Posterior cingulate gyrus (tissue), 11 donors: ENCODE measurements at places on chromosomes 11 and 22.

DNA sequence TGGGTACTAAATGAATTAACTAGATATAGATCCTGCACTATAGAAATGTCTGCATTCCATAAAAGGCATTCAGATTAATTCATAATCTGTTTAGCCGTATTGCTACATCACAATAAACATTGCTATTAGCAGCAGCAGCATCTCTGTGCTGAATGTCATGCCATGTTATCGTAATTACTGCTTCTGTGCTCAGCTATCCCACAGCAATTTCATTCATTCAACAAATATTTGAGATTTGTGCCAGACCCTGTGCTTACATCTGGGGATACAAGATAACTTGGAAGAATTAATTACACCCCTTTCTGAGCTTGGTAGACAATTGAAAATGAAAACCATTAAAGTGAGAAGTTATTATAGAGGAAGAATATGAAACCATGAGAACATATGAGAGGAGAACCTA lies 185.8 kb upstream of the C11orf87 start:
- no peak for DNase-seq

GRCh38 chr11:14454861-14455632 lies 44.6 kb downstream of the COPB1 start:
- no peak for DNase-seq

GRCh38 chr22:48080316-48081165 lies 1318.1 kb downstream of the TBC1D22A start:
- DNase-seq: no peak

DNA sequence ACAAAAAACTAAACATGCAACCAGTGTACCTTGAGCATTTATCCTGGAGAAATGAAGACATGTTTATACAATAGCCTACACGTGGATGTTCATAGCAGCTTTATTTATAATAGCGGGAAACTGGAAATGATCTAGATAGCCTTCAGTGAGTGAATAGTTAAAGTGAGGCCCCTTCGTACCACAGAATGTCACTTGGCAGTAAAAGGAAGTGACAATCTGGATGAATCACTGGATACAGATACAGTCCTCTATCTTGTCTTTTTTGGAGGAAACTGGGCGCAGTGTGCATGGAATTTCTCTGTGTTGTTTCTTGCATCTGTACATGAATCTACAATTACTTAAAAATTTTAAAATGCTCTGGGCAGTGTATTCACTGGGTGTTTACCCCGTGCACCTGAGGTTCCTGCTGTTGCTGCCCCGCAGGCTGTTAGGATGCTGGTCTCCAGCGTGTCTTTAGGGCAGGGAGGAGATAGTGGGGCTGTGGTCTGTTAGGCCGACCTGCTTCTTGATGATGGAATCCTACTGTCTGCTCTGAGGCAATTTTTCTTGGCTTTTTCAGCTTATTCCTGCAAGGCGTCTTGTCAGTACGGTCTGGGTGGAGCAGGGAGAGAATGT lies 23.2 kb downstream of the DERL3 start:
- no peak for DNase-seq

- DNase-seq: peak; percentile 95
Measured at GRCh38 chr22:50733521-50734342, 4.3 kb upstream of the ACR start.

GRCh38 chr11:108223348-108224149 lies 682 bp downstream of the ATM start:
- DNase-seq: peak; percentile 17

- DNase-seq: no peak
Measured at GRCh38 chr11:119844808-119845207, 115.8 kb upstream of the NECTIN1 start.

GRCh38 chr22:20093418-20094196 lies 13.6 kb downstream of the DGCR8 start:
- DNase-seq: no peak

- DNase-seq: no peak
Measured at GRCh38 chr11:18366286-18366685, 28.1 kb upstream of the LDHA start.

DNA sequence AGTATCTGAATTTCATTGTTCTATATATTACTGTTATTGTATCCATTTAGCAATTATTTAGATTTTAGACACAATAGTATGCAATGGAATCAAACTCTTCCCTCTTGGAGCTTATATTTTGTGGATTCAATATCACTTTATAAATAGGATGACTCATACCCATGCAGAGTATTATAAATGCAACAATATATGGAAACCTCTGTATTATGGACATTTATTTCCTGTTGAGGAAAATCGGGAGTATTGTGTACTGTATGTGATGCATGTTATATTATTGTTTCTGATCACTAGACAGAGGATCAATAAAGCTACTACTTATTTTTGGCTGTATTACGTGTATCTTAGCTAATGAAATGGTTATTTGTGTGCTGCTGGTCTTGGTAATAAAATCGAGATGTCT lies 770 bp downstream of the METTL15 start:
- DNase-seq: no peak

- no peak for DNase-seq
Measured at GRCh38 chr11:60905551-60906113, 753 bp downstream of the PRPF19 start.

GRCh38 chr11:48055292-48056132 lies 75.2 kb downstream of the PTPRJ start:
- no peak for DNase-seq

GRCh38 chr11:34507610-34508009 lies 6.0 kb downstream of the ELF5 start:
- no peak for DNase-seq

- no peak for DNase-seq
Measured at GRCh38 chr11:8789864-8790263, 107.3 kb downstream of the RPL27A start.

DNA sequence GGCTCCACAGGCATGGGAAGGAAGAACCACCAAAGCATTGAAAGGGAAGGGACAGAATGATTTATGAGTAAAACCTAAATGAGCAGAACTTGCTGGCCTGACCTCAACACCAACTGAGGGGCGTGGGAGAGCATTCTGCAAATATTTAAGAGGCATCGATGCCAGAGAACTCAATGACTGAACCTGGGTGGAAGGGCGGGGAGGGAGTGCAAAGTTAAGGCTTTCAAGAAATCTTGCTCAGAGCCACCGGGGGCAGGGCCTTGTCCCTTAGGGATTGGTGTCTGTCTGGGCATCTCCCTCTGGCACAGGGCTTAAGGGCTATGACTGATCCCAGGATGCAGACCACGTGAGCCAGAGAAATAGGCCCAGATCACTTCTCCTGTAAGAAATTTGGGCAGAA lies 137.1 kb downstream of the ADAMTS15 start:
- DNase-seq: no peak

GRCh38 chr11:119041821-119042514 lies 11.3 kb upstream of the SLC37A4 start:
- DNase-seq: no peak

- no peak for DNase-seq
Measured at GRCh38 chr11:35709376-35709775, 46.8 kb downstream of the TRIM44 start.

DNA sequence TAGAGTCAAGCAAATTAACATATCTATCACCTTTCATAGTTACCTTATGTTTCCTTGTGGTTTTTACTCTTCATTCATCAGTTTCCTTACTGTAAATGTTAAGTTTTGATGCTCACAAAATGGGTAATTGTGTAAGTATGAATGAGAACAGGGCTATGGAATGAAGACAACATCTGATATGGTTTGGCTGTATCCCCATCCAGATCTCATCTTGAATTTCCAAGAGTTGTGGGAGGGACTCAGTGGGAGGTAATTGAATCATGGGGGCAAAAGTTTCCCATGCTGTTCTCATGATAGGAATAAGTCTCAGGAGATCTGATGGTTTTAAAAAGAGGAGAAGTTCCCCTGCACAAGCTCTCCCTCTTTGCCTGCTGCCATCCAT lies 107.6 kb downstream of the CCDC34 start:
- DNase-seq: no peak

- peak; percentile 21 for DNase-seq
Measured at GRCh38 chr11:45383224-45383623, 97.1 kb upstream of the SYT13 start.

DNA sequence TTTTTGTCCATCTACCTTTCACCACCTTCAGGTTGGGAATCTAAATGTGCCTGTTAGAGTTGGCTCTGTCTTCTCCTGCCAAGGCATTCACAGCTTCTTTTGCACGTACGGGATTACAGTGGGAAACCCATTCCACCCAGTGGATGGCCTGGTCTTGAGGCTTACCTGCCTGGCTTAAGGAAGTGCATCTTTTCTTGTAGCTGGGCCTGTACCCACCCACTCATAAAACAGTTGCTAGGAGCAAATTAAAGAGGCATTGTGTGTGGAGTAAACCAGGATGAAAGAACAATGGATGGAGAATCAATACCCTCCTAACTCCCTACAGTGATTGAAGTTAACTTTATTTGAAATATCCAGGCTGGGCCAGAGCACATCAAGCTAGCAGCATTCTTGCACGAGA lies 71.6 kb downstream of the TEAD1 start:
- no peak for DNase-seq

DNA sequence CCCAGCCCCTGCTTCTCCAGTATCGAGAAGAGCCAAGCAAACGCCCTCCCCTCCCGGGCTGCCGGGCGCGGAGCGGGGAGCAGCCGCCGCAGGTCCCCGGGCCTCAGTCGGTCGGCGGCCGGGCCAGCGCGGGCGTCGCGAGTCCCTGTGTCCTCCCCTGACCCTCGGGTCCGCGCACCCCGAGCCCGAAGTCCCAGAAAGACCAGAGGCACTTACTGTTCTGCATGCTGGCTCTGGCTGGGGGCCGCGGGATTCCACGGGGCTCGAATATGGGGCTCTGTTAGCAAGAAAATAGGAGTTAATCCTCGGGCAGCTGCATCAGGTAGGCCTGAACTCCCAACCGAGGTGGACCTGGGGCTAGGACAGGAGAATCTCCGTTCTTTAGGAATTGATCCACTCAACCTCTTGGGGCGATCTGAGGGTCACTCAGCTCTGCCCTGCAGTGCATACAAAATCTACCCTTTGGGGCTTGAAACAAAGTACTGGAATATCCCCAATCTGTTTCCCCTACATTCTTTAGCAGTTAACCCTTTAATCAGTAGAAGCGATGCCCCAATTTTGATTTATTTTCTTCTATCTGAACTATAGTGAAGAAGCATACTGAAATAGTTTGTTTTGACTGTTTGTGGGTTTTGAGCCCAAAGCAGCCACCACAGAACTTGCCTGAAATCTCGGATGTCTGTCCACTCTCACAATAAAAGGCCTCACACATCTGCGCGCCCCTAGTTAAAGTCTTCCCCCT lies 4.8 kb downstream of the PAX6 start:
- no peak for DNase-seq

GRCh38 chr22:24948356-24949202 lies 2.1 kb upstream of the LHFPL7 start:
- no peak for DNase-seq

GRCh38 chr22:30302810-30303138 lies 13.5 kb upstream of the CASTOR1 start:
- DNase-seq: no peak

GRCh38 chr22:34111210-34111824 lies 191.0 kb upstream of the LARGE1 start:
- no peak for DNase-seq

- no peak for DNase-seq
Measured at GRCh38 chr11:10139656-10140055, 154.4 kb downstream of the SBF2 start.

GRCh38 chr11:81787584-81788049 lies 946.0 kb downstream of the FAM181B start:
- no peak for DNase-seq

- no peak for DNase-seq
Measured at GRCh38 chr11:38788561-38788960, 2190.5 kb upstream of the RAG2 start.

GRCh38 chr11:2074266-2074825 lies 64.8 kb downstream of the IGF2 start:
- no peak for DNase-seq

DNA sequence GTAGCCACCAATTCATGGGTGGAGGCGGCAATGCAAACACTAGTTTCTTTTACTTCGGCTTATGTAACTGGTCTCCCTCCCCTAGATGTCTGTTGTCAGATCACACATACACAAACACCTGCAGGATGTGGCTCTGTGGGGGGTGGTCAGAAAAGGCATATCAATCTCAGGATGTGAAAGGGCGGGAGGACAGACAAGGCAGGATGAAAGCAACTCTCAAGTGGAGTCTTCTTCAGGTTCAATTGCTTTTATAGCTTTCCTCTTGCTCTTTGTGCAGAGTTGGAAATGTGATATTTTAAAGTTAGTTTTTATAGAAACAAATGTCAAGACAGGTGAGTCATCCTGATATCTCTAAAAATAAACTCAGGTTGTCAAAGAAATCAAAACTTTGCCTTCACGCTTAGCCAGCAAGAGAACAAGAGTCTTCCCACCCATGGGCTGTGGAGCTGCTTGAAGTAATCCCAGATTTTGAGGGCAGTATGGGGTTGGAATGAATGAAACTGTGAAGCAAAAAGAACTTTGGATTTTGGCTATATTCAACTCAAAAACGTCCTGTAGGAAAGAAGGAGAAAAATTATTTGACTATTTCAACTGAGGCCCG lies 423.4 kb downstream of the GUCY1A2 start:
- DNase-seq: no peak

DNA sequence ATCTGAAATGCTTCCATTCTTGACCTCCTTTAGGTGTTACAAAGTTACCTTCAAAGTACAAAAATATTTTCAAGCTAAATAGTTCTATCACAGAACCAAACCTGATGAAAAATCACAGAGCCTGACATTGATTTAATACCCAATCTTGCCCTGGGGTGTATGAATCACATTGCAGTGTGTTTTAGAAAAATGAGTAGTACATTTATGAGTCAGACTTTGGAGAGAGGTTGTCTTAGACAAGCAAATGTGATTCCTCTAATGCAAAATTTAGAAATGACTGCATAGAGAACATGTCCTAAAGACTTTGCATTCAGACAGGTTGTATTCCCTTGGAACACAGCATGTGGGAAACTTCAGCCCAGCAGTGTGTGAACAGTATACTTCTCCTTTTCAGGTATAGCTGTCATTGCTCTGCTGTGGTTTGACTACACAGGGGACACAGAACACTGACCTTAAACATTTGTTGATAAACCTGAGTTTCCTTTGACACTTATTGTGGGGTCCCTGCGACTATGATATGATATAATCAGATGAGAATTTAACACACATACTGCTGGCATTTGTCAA lies 972.1 kb downstream of the JRKL start:
- DNase-seq: no peak

DNA sequence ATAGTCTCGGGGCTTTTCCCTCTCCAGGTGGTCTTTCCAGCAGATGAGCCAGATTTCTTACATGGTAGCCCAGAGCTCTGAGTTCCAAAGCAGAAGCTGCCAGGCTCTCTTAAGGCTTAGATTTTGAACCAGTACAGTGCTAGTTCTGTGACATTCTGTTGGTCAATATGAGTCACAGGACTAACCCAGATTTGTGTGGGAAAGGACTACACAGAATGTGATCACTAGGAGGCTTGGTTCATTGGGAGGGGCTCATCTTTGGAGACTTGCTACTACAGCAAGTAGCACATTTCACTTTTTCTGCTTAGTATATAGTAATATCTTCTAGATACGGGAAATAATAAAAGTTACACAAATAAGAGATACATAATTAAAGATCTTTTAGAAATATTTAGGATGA lies 24.1 kb downstream of the RNF214 start:
- DNase-seq: no peak

- DNase-seq: no peak
Measured at GRCh38 chr11:28837599-28837998, 729.4 kb downstream of the METTL15 start.

GRCh38 chr11:95248666-95249467 lies 17.9 kb upstream of the SESN3 start:
- no peak for DNase-seq
